Neural progenitor cell (in vitro differentiated cells): ENCODE measurements at places on chromosomes 12 and 14.

DNA sequence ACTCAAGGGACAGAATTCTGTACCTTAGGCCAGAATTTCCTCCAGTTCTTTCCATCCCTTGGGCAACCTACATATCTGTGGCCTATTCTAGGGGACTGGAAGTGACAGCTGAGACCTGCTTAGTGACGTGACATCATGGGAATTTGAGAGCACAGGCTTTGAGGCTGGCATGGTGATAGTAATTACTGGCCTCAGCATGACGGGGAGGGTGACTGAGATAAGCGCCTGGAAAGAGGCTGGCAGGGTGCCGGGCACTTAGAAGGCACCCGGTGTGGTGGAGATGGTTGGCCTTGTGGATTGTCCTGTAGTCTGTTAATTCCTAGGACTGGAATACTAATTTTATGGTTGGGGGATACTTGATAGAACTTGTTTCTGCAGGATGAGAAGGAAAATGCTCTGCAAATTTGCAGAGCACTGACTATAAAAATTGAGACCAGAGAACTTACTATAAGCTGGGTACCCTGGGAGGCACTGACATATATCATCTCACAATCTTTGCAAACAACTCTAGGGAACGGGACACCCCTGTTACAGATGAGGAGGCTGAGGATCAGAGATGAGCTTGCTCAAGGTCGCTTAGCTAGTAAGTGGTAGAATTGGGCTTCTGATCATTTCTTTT, 42.2 kb upstream of the TBX3 start:
- no peak for DNase-seq

GRCh38 chr12:75115748-75116147, 93.9 kb downstream of the KCNC2 start:
- DNase-seq, result no peak

- no peak for DNase-seq
Measured at GRCh38 chr12:95851606-95852005, 7.1 kb upstream of the SNRPF start.

- DNase-seq, result no peak
Measured at GRCh38 chr14:96519970-96520369, 17.8 kb downstream of the PAPOLA start.

- DNase-seq, result no peak
Measured at GRCh38 chr14:74977164-74977900, 21.9 kb upstream of the PGF start.

- DNase-seq, result no peak
Measured at GRCh38 chr12:107677671-107678070, 7.9 kb upstream of the PWP1 start.

DNA sequence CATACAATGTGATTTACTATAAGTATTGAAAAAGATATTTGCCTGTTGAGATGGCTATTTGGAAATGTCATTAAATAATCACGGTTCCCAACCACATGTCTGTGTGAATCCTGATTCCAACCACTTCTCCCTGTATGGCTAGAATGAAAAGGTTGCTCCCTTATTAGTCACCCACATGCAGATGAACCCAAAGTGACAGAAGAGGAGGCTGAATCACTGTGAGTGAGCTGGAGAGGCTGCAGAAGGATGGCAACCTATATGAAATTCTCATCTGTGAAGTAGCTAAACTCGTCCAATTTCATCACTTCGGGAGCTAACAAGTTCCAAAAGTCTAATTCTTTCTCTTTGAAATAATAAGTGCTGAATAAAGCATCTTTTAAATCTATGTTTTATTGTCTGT, 300.5 kb downstream of the PRKD1 start:
- DNase-seq, result no peak

GRCh38 chr12:122028165-122028904, 6.7 kb downstream of the BCL7A start:
- no peak for DNase-seq

DNA sequence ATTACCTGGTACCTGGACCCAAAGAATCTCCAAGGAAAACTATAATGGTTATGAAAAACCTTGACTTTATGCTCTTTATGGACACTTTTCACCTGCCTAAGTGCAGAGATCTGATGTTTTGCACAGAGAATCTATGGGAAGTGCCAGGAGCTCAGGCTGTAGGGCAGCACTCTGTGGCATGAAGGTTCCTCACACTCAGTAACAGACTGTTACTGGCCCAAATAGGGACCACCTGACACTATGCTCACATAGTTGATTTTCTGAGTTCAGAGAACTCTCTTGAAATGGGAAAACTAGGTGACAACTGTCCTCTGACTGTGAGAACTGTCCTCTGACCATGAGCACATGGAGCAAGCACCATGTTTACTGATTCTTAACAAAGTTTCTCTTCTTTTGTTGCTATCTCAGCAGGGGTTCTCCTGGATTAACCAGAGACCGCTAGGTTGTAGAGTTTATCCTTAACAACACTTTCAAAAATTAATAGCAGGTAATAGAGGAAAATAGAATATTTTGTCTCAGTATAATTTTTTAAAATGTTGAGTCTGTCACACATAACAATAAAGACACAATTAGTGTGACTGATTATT, 101.6 kb downstream of the STXBP6 start:
- peak; percentile 72 for DNase-seq

DNA sequence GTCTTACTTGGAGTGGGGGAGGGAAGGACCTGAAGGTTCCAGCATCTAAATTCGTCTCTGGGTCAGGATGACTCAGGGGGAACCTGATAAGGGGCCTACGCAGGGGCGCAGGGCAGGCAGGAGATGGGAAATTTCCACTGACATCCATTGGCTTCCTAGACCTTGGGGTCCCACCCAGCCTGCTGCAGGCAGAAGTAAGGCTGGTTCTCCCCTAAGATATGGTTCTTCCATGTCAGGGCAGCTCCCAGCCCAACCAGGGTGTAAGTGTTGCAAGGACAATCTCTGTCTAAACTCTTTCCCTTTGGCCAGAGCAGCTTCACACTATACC, 2.1 kb upstream of the NDRG2 start:
- DNase-seq, result no peak

DNA sequence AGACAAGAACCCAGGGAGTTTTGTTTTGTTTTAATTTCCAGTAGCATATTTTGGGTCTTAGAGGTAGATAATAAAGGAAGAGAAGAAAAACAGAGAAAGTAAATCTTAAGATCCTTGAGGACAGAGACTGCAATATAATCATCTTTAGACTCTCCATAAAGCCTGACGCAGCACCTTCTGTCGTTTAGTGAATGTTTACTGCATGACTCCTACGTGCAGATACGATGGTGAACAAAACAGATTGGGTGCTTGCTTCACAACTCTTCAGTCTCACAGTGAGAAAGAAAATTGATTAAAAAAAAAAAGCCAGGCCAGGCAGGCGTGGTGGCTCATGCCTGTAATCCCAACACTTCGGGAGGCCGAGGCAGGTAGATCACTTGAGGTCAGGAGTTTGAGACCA, 86.9 kb downstream of the STON2 start:
- DNase-seq, result no peak

GRCh38 chr12:90695415-90695814, 259.6 kb downstream of the CCER1 start:
- DNase-seq, result no peak

GRCh38 chr14:74605531-74606223, 6.4 kb downstream of the LTBP2 start:
- no peak for DNase-seq

- DNase-seq, result no peak
Measured at GRCh38 chr14:58238252-58239243, 6.1 kb upstream of the PSMA3 start.

DNA sequence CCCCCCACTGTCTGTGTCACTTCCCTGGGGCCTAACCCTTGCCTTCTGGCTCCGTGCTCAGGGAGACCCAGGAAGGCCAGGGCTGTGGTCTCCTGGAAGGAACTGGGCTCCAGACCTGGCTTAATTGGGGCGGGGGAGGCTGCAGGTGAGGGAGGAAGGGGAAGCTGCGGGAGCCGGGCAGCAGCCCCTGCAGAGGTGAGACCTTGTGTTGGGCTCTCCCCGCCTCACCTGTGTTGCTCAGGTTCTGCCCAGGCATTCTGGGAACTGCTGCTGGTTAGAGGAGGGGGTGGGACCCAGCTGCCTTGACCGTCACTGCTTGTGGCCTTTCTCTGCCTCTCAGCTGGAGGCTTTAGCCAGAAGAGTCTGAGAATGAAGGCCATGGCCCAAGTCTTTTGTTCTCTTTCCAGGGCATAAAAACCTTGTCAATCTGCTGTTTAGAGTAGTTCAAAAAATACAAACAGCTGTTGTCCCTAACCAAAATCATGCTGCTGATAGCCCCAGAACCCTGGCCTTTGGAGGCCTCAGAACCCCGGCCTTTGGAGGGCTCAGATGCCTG, 247.6 kb downstream of the CHST11 start:
- DNase-seq, result no peak

GRCh38 chr12:110088936-110089335, 35.2 kb upstream of the IFT81 start:
- no peak for DNase-seq

DNA sequence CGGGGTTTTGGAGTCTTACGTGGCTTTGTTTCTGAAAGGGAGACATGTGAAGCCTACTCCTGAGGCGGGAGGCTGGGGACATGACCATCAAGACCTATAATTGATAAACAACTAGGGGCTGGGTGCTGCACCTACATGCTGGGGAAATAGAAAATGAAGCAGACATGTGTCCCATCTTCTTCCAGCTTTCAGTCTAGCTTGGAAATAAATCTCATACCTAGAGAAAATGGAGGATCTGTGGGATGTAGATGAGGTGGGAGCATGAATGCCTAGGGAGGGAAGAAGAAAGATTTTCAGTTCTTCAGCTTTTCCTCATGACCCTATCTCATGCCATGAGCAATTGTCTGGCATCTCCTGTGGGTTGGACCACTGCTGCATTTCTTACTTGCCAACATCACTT, 22.1 kb downstream of the EMP1 start:
- DNase-seq, result no peak

- no peak for DNase-seq
Measured at GRCh38 chr14:81839056-81839455, 305.4 kb upstream of the SEL1L start.
